ENCODE measurements at places on chromosomes 11 and 22. TPM values are rescaled to one million over a fixed set of nuclear protein-coding genes. Genes with fewer than 3 reads are reported as not detected.

The CCDC15 gene
- polyA plus RNA-seq: 3.1 TPM

The RAPSN gene
- 0.18 TPM for polyA plus RNA-seq

The KIAA0930 gene
- polyA plus RNA-seq: 132 TPM

The NOX4 gene
- 1.9 TPM for polyA plus RNA-seq

The LSP1 gene
- 7.9 TPM for polyA plus RNA-seq

The MS4A7 gene
- 6.3 TPM for polyA plus RNA-seq

The APOL5 gene
- not detected for polyA plus RNA-seq

The DDI1 gene
- not detected for polyA plus RNA-seq

The ACR gene
- polyA plus RNA-seq: 0.98 TPM

The LDHAL6A gene
- 1.6 TPM for polyA plus RNA-seq

The FDXACB1 gene
- polyA plus RNA-seq: 4.4 TPM

The PARVG gene
- polyA plus RNA-seq: 5.8 TPM

The ARFGAP2 gene
- polyA plus RNA-seq: 96.5 TPM

The TNNI2 gene
- polyA plus RNA-seq: 9.4 TPM

The LIF gene
- 0.84 TPM for polyA plus RNA-seq

The RAG2 gene
- not detected for polyA plus RNA-seq

The PLEKHA7 gene
- 21.8 TPM for polyA plus RNA-seq

The DNHD1 gene
- 12.9 TPM for polyA plus RNA-seq

The LRFN4 gene
- polyA plus RNA-seq: 76.6 TPM

The TRIM6 gene
- 1.7 TPM for polyA plus RNA-seq

The MCHR1 gene
- 6.8 TPM for polyA plus RNA-seq

The CXCR5 gene
- not detected for polyA plus RNA-seq

The MMP13 gene
- not detected for polyA plus RNA-seq

The FGF19 gene
- 0.44 TPM for polyA plus RNA-seq

The SCGB1D2 gene
- polyA plus RNA-seq: not detected

The XKR3 gene
- polyA plus RNA-seq: not detected

The C11orf91 gene
- polyA plus RNA-seq: not detected

The GALNT18 gene
- 10.0 TPM for polyA plus RNA-seq

The APOA1 gene
- polyA plus RNA-seq: 2.6 TPM
